ENCODE measurements at places on chromosomes 7 and 10.
A peak's percentile ranks its signal among the peaks of the same experiment; 100 is the strongest.

DNA sequence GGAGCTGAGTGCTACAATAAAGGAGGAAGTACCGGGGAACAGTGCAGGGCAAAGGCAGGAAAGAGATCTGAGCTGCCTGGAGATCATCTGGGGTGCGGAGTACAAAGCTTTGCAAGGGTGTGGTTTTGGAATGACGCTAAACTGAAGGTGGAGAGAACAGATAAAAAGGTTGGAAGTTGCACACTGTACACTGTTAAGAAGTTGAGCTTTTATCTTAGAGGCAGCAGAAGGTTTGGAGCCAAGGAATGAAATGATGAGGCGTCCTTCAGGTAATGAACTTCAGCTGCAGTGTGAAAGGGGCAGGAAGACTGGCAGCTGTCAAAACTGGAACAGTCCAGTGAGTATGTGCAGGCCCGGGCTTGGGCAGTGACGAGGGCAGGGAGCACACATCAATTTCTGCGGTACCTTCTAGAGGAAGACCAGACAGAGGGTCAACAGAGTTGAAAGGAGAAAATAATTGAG lies 7.2 kb upstream of the ANKRD61 start:
- no peak for DNase-seq

- no peak for DNase-seq
Measured at GRCh38 chr10:79084972-79085597, 16.3 kb downstream of the ZMIZ1 start.

DNA sequence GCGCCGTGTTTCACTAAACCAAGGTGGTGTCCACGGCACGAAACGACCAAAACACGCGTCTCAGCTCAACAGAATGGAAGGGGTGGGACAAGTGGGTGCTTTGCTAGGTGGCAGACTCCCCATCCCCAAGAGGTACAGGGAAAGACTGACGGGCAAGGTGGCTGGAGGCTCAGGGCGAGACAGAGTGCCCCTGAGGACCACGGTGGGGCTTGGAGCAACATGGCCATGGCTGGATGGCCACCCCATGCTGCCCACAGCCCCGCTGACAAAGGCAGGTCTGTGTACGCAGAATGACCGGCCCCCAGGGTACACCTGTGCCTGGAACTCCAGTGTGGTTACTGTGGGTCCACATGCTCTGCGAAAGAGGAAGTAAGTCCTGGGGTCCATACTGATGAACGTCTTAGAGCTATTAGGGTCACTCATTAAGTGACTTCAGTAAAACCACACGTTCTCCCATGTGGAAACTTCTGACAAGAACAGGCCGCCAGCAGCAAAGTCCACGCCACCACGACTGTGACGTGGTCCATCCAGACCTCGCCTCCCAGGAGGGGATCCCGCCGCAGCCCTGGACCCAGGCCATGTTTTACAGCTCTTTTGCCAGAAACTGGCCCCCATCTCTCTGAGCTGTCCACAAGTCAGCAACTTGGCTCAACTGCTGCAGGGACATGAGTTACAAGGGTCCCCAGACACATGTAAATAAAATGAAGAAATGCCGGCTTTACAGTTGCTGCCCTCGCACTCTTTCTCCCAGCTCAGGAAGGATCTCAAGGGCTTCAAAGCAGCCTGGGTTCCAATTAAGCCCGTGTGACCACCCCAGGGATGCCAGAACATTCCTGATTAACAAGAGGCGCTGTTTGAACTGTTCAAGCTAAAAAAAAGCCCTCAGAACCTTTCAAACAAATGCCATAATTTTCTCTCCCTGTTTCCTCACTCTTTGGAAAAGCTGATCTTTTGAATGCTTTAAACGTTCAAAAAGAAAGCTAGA lies 66.8 kb downstream of the MAD1L1 start:
- DNase-seq, result no peak

DNA sequence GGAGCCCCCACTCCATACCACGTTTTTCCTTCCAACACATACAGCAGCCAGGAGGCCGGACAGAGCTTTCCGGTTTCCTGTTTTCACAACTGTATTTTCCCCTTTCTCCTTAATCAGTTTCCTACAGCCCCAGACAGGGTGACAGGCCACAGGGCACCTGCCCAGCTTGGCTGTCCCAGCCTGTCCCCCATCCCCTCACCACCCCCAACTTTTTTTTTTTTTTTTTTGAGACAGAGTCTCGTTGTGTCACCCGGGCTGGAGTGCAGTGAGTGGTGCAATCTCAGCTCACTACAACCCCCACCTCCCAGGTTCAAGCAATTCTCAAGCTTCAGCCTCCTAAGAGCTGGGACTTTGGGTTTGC lies 10.3 kb upstream of the HSPB1 start:
- no peak for DNase-seq

- DNase-seq, result no peak
Measured at GRCh38 chr10:24437302-24437701, 228.4 kb downstream of the KIAA1217 start.

DNA sequence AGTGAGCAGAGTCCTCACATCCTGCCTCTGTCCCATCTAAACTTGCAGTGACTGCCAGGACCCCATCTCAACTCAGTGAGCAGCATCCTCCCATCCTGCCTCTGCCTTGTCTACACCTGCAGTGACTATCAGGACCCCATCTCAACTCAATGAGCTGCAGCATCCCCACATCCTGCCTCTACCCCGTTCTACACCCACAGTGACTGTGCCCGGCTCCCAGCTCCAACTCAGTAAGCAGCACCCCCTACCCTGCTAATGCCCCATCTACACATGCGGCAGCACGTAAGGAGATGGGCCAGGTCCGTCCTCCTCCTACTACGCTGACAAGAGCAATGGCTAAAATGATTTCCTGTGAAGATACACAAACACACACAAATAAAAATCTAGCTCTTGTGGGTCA lies 65.5 kb downstream of the TNS3 start:
- no peak for DNase-seq

DNA sequence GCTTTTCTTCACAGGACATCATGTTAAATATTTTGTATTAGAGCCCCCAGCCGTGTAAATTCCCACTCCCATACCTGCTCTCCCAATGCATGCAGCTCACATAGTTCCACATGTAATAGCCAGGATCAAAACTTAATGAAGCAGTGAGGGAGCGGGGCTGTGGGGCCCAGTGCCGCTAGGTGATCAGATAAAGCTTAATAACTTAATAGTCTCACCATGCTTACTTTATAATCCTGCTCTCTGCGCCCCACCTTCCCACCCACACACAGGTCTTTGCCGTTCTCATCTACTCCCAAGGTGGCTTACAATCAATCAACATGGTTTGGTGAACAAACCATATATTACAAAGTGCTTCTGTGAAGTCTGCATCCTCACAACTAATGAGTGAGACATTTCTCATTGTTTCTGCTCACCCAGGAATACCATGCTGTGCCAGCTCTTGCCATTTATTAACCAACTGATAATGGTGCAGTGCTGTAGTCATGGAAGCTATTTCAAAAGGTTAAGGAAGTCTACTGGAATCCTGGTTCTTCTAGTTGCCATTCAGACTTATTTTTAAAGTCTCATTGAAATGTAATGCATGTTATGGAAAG lies 156.4 kb downstream of the CTTNBP2 start:
- DNase-seq, result no peak

DNA sequence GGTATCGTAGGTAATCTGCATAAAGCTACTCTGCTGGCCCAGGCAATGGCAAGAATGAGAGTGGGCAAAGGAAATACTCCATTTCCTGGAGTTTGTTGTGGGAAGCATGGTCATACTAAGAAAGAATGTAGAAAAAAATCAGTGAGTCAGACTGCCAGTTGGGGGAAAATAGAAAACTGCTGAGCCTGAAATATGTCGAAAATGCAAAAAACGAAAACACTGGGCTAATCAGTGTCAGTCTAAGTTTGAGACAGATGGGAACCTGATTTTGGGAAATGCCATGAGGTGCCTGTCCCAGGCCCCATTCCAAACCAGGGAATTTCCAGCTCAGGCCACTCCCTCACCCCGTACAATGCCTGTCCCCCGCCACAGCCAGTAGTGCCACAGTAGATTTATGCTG lies 150.0 kb downstream of the ZNF33B start:
- DNase-seq, result no peak

DNA sequence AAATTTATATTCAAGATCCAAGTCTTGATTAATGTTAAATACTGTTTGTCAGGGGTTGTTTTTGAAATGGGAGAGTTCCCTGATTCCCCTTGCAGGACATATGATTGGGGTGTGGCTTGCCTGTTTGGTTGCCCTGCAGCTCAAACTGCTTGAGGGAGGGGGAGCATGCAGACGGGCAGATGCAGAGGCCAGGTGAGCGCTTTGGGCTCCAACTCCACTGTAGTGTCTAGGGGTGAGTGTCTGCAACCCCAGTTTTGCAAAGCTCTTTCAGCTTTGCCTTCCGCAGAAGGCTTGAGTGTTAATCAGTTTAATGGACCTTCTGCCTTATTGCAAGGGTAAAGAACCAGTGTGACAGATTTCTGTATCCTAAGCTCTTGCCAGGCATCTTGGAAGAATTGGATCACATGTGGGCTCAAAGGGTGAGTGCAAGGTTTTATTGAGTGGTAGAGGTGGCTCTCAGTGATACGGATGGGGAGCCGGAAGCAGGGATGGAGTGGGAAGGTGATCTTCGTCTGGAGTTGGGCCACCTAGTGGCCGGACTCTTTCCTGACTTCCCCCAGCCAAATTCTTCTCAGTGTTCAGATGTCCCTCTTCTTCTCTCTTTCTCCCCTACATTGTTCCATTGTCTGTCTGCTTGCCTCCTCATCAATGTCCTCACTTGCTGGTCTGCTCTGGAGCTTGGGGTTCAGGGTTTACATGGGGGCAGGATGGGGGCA lies 479.7 kb downstream of the ATRNL1 start:
- no peak for DNase-seq

GRCh38 chr7:42915356-42915755 lies 3.5 kb upstream of the C7orf25 start:
- no peak for DNase-seq

GRCh38 chr10:70343312-70343711 lies 39.1 kb downstream of the LRRC20 start:
- no peak for DNase-seq

DNA sequence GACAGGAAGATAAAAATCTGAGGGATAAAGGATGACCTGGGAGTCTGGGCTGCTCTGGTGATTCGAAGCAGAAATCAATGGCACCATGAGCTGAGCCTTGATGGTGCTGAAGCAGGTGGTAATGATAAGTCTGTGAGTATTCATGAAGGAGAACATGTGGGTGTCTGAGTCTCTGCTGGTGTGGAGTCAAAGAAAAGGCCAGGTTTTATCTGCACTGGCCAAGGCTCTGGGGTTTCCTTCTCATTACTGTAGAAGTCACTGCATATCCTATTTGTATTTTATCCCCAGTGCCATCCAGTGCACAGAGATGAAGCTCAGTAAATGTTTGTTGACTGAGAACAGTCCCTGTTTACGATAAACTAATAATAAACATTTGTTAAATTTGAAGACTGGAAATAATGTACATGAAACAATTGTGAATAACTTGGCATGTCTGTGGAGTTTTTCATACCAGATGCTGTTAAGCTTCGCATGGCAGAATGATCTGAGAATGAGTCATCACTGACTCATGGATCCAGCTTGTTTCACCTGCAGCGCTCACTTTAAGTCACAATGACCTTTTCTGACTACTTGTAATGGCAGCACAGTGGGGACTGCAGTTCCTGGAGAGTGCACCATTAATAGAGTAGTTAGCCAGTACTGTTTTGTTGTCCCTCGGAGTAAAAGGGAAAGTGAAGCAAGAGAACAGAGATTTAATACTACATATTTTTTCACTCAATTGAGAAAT lies 538.5 kb downstream of the HTR7 start:
- peak; percentile 4 for DNase-seq

DNA sequence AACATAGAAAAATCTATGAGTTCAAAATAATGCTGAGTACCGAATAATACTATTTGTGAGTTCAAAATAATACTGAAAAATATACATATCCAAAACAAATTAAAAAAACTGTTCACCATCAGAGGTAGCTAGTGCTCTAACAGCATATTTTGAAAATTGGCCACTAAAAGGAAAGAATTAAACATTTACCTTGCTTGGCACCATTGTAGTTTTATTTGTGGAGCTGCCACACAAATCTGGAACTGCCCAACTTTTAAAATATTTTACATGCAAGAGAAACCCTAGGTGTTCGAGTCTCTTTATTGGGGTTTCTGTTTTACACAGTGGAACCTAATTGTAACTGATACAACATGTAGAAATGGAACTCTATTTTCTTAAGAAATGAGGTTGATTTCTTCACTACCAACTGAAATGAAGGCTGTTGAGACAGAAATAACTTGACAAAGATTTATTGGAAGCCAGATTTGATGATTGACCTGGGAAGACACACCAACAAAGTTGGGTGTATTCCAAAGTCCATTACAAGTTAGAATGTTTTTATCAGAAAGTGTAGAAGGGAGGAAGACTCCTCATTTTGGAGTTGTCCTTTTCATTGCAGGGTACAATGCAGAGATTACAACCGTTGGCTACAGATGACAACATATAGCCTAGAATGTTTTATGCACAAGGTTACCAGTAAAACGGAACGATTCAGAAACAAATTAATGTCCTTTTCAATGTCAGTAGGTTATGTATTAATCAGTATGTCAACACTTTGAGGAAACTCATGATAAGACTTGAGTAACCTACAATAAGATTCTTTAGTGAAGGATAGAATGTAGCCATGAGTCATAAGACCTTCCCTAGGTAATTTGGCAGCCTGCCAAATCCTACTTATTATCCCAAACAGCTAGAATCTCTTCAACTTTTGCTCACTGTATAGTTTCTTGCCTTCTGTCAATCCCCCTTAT lies 73.8 kb upstream of the PAPSS2 start:
- DNase-seq, result no peak

- DNase-seq, result no peak
Measured at GRCh38 chr10:97669571-97669970, 17.5 kb downstream of the AVPI1 start.

DNA sequence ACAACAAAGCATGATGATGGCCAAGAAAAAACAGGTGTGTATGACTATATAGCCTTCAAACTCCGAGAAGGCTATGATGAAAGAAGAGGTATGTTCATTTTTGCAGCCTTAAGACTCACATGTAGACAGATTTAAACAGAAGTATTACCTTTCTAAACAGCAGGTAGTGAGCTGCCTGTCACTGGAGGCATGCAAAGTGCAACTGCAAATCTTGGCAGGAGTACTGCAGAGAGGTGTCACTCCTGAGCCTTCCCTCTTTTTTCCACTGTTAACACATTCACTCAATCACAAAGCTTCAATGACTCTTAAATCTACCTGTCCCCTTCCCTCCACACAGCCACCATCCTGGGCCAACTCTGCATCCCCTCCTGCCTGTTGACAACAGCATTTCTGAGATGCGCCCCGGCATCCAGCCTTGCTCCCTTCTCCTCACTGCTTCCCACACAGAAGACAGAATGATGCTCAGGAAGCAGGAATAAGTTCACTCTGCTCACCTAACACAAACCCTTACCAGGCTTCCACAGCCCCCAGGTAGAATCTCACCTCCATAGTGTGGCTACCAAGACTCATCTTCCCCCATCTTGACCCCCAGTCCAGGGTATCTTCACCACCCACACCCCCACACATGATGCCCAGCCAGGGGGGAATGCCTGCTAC lies 161.9 kb upstream of the ZMIZ1 start:
- DNase-seq, result no peak

- no peak for DNase-seq
Measured at GRCh38 chr7:158361326-158361946, 226.2 kb downstream of the PTPRN2 start.

- DNase-seq, result no peak
Measured at GRCh38 chr10:114242235-114242634, 3.2 kb downstream of the VWA2 start.
